T-cell (primary cell): ENCODE measurements at places on chromosomes 5 and 9.
A peak's percentile ranks its signal among the peaks of the same experiment; 100 is the strongest.

DNA sequence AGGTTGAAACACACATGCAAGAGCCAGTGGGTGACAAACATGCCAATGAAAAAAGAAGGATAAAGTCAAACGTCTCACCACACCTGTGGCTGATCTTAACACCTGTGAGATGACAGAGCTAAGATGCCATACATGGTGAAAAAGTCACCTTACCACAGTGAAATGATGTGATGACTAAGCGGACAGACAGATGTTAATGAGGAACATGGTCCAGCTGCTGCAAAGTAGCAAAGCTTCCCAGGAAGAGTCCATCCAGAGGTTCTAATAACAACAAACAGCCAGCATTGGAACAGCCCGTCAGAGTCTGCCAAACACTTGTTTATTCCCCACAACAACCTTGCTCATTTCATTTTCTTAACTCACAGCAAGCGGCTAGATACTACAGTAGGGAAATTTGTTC, 1.9 kb downstream of the KIAA1191 start:
- peaks cover 38% of the 10 kb centered on the region for H3K4me1 ChIP-seq
- no peaks in the 10 kb centered on the region for H3K36me3 ChIP-seq

DNA sequence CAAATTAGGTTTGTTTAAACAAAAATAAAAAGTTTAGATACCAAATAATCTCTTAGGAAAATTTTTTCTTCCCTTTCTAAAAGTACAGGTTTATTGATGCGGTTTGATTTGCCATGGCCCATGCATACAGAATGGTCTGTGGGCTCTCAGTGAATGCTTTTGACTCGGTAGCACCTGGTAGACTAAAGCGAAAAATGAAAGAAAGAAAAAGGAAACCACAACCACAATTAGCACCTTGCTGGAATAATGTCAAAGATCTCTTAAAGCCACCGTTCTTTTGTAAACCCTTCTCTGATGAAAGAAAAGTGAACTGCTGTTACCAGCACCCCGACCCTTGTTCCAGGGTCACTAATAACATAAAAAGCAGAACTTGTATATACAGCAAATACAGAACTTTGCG, 157.9 kb downstream of the NFIB start:
- no peak for DNase-seq
- no peak overlapping the region for H3K4me3 ChIP-seq
- no peak overlapping the region for H3K27ac ChIP-seq

GRCh38 chr9:130149031-130149430, 23.2 kb upstream of the NCS1 start:
- H3K4me3 ChIP-seq = no peak overlapping the region
- no peak overlapping the region for H3K27ac ChIP-seq
- no peak for DNase-seq
- no peaks in the 10 kb centered on the region for H3K4me1 ChIP-seq
- peaks cover 20% of the 10 kb centered on the region for H3K27me3 ChIP-seq

- no peak for DNase-seq
- H3K36me3 ChIP-seq = no peaks in the 10 kb centered on the region
- H3K4me1 ChIP-seq = no peaks in the 10 kb centered on the region
- H3K27ac ChIP-seq = no peak overlapping the region
- no peaks in the 10 kb centered on the region for H3K27me3 ChIP-seq
- H3K4me3 ChIP-seq = no peak overlapping the region
These were observed 82.3 kb downstream of the DAPK1 start for GRCh38 chr9:87579781-87580541.

DNA sequence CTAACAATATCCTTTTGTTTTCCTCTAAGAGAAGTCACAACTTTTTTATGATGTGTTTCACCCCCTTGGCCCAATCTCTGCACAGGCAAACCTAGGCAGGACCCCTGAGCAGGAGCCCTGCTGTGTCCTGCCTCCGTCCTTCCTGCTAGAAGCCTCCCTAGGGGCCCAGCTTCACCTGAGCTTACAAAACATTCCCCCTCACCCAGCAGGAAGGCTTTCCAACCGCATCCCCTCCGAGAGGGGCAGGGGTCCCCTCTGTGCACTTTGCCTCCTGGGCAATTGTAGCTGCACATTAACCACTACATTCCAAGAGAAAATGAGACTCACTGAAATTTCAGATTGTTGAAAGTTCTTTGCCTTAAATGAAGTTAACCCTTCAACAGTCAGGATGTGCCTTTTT, 176.2 kb downstream of the IRX2 start:
- no peak overlapping the region for H3K27ac ChIP-seq
- H3K4me3 ChIP-seq = no peak overlapping the region
- H3K27me3 ChIP-seq = no peaks in the 10 kb centered on the region
- H3K36me3 ChIP-seq = no peaks in the 10 kb centered on the region

DNA sequence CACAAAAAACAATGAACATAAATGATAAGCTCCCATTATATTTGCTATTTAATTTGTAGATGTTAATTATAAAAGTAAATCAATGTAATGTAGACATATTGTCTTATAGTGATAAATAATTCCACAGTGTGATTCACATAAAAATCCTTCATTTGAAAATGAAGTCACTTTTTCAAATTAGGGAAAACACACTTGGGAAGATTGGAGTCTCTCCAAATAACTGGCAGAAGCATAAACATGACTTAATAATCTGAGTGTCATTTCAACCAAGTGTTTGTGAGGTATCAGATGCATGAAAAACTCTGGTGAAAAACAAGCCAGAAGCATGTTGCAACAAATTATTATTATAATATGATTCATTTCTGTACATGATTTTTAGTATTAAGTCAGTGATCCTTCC, 102.2 kb downstream of the CETN3 start:
- H3K36me3 ChIP-seq = no peaks in the 10 kb centered on the region
- DNase-seq = no peak
- no peak overlapping the region for H3K27ac ChIP-seq
- no peaks in the 10 kb centered on the region for H3K4me1 ChIP-seq
- no peaks in the 10 kb centered on the region for H3K27me3 ChIP-seq
- H3K4me3 ChIP-seq = no peak overlapping the region

- no peaks in the 10 kb centered on the region for H3K27me3 ChIP-seq
- H3K4me3 ChIP-seq = no peak overlapping the region
- no peak overlapping the region for H3K27ac ChIP-seq
- no peaks in the 10 kb centered on the region for H3K4me1 ChIP-seq
- no peaks in the 10 kb centered on the region for H3K36me3 ChIP-seq
- no peak for DNase-seq
These were observed 94.6 kb downstream of the ALDH1A1 start for GRCh38 chr9:72858089-72858912.

- no peak overlapping the region for H3K27ac ChIP-seq
- H3K36me3 ChIP-seq = no peaks in the 10 kb centered on the region
- no peak overlapping the region for H3K4me3 ChIP-seq
- no peaks in the 10 kb centered on the region for H3K27me3 ChIP-seq
These were observed 102.3 kb downstream of the SYK start for GRCh38 chr9:90903766-90904424.

DNA sequence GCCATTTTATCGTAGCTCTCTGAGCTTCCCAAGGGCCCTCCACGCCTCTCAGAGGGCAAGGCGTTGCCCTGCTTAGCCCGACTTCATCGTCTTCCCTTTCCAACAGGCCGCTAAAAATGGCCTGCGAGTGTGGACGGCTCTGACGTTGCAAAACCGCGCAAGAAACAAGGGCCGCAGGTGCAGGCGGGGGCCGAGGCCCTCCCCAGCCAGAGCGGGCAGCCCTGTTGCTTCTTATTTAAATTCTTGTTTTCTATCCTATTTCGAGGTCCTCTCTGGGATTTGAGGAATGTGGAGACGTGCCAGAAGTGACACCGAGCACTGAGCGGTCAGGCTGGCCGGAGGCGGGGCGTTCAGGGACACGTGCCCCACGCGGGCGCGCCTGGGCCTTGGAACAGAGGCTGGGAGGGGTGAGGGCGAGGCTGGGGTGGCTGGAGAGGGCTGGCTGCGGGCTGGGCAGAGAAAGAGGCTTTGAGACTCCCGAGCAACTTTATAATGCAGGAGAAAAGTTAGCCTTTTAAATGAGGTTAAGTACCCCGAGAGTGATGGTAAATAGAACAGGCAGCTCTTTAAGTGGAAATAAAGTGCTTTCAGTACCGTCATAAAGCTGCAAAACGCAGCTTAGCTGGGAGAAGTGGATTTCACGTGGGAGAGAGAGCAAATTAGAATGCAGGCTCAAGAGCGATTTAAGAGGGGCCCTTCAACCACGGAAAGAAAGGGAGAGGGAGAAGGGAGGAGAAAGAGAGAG, 243.6 kb downstream of the AUH start:
- H3K4me3 ChIP-seq = no peak overlapping the region
- H3K4me1 ChIP-seq = peaks cover 1% of the 10 kb centered on the region
- no peak overlapping the region for H3K27ac ChIP-seq
- DNase-seq = no peak

DNA sequence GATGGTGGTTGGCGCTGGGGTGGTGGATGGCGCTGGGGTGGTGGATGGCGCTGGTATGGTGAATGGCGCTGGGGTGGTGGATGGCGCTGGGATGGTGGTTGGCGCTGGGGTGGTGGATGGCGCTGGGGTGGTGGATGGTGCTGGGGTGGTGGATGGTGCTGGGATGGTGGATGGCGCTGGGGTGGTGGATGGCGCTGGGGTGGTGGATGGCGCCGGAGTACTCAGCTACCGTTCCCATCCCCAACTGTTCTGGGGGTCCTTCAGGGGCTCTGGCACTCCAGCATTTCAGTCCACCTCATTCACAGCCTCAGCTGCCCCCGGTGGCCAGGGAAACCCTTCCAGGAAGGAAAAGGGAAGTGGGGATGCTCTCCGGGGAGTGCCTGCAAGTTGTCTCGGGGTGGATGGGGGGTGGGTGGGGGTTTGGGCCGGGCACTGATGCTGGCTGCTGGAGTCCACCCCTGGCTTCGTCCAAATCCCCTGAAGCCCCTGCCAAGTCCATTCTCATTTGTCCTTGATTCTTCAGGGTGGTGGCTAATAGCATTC, 147.3 kb upstream of the COL5A1 start:
- H3K4me1 ChIP-seq = no peaks in the 10 kb centered on the region
- no peaks in the 10 kb centered on the region for H3K36me3 ChIP-seq

GRCh38 chr9:33131790-33132772, 35.1 kb downstream of the B4GALT1 start:
- peaks cover 10% of the 10 kb centered on the region for H3K4me1 ChIP-seq
- H3K27ac ChIP-seq = peak overlapping the region; percentile 69
- no peaks in the 10 kb centered on the region for H3K27me3 ChIP-seq
- H3K36me3 ChIP-seq = peaks cover 13% of the 10 kb centered on the region
- no peak overlapping the region for H3K4me3 ChIP-seq

- no peak for DNase-seq
- H3K4me1 ChIP-seq = no peaks in the 10 kb centered on the region
- H3K27me3 ChIP-seq = peaks cover 10% of the 10 kb centered on the region
- no peaks in the 10 kb centered on the region for H3K36me3 ChIP-seq
- H3K4me3 ChIP-seq = no peak overlapping the region
- no peak overlapping the region for H3K27ac ChIP-seq
These were observed 157.0 kb upstream of the RAI14 start for GRCh38 chr5:34499001-34499734.

- peaks cover 4% of the 10 kb centered on the region for H3K4me1 ChIP-seq
- H3K27ac ChIP-seq = no peak overlapping the region
- DNase-seq = no peak
- H3K27me3 ChIP-seq = peaks cover 32% of the 10 kb centered on the region
These were observed 3.4 kb upstream of the AMBP start for GRCh38 chr9:114081441-114082016.

GRCh38 chr9:110797611-110798010, 129.0 kb downstream of the MUSK start:
- no peaks in the 10 kb centered on the region for H3K27me3 ChIP-seq
- H3K4me1 ChIP-seq = no peaks in the 10 kb centered on the region
- H3K36me3 ChIP-seq = no peaks in the 10 kb centered on the region
- H3K4me3 ChIP-seq = no peak overlapping the region
- no peak for DNase-seq

GRCh38 chr5:103247118-103247517, 11.4 kb upstream of the MACIR start:
- H3K4me1 ChIP-seq = peaks cover 7% of the 10 kb centered on the region
- no peaks in the 10 kb centered on the region for H3K27me3 ChIP-seq
- no peak overlapping the region for H3K27ac ChIP-seq
- no peak for DNase-seq
- H3K4me3 ChIP-seq = no peak overlapping the region

- no peak for DNase-seq
- no peaks in the 10 kb centered on the region for H3K4me1 ChIP-seq
- no peak overlapping the region for H3K4me3 ChIP-seq
- peaks cover 9% of the 10 kb centered on the region for H3K27me3 ChIP-seq
- no peaks in the 10 kb centered on the region for H3K36me3 ChIP-seq
These were observed 75.1 kb upstream of the RUFY1 start for GRCh38 chr5:179475208-179475751.

GRCh38 chr9:92504881-92505280, 22.6 kb upstream of the ASPN start:
- no peak overlapping the region for H3K27ac ChIP-seq
- H3K27me3 ChIP-seq = no peaks in the 10 kb centered on the region
- no peaks in the 10 kb centered on the region for H3K36me3 ChIP-seq
- H3K4me1 ChIP-seq = no peaks in the 10 kb centered on the region
